ENCODE measurements at places on chromosomes 16 and 17. TPM values are rescaled to one million over a fixed set of nuclear protein-coding genes. Genes with fewer than 3 reads are reported as not detected.

- H3K4me1 ChIP-seq = no peaks in the 10 kb centered on the region
- no peak overlapping the region for H3K4me3 ChIP-seq
- no peaks in the 10 kb centered on the region for H3K36me3 ChIP-seq
- no peak for DNase-seq
Observed at GRCh38 chr17:15213381-15214087, 51.6 kb downstream of the PMP22 start.

GRCh38 chr16:78127130-78127529 lies 27.7 kb downstream of the WWOX start:
- peak overlapping the region; percentile 25 for H3K4me3 ChIP-seq
- peaks cover 7% of the 10 kb centered on the region for H3K4me1 ChIP-seq
- DNase-seq = peak; percentile 34
- H3K27me3 ChIP-seq = peaks cover 3% of the 10 kb centered on the region
- H3K27ac ChIP-seq = no peak overlapping the region

GRCh38 chr17:77042476-77043231 lies 98.1 kb upstream of the SEC14L1 start:
- peak; percentile 14 for DNase-seq
- H3K27ac ChIP-seq = no peak overlapping the region
- peaks cover 8% of the 10 kb centered on the region for H3K4me1 ChIP-seq
- peaks cover 5% of the 10 kb centered on the region for H3K27me3 ChIP-seq
- no peak overlapping the region for H3K4me3 ChIP-seq

- H3K4me3 ChIP-seq = no peak overlapping the region
- H3K36me3 ChIP-seq = no peaks in the 10 kb centered on the region
- H3K27ac ChIP-seq = peak overlapping the region; percentile 53
- H3K4me1 ChIP-seq = peaks cover 30% of the 10 kb centered on the region
- DNase-seq = peak; percentile 98
- H3K27me3 ChIP-seq = no peaks in the 10 kb centered on the region
Observed at GRCh38 chr16:75108792-75109731, 7.5 kb downstream of the LDHD start.

GRCh38 chr17:76370261-76370993 lies 14.0 kb upstream of the SPHK1 start:
- DNase-seq = peak; percentile 92
- peak overlapping the region; percentile 99 for H3K27ac ChIP-seq
- H3K4me3 ChIP-seq = no peak overlapping the region

GRCh38 chr17:38867179-38867967 lies 2.5 kb upstream of the LASP1 start:
- H3K36me3 ChIP-seq = peaks cover 5% of the 10 kb centered on the region
- H3K4me1 ChIP-seq = peaks cover 33% of the 10 kb centered on the region
- no peaks in the 10 kb centered on the region for H3K27me3 ChIP-seq
- peak; percentile 85 for DNase-seq

GRCh38 chr17:72822358-72823023 lies 270.0 kb downstream of the SLC39A11 start:
- DNase-seq = no peak
- H3K36me3 ChIP-seq = no peaks in the 10 kb centered on the region
- H3K4me3 ChIP-seq = no peak overlapping the region
- H3K27ac ChIP-seq = no peak overlapping the region

DNA sequence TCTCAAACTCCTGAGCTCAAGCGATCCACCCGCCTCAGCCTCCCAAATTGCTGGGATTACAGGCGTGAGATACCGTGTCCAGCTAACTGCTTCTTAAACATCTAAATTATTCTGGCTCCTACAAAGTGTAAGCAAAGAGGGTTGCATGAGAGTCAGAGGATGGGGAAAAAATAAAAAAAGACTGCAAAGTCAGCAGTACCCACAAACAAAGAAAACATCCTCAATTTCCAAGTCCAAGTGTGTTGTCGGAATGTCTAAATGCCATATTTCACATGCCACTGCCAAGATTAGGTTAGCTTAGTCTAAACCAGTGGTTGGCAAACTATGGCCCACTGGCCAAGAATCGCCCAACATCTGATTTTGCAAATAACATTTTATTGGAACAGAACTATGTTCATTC lies 13.0 kb upstream of the PHLPP2 start:
- no peaks in the 10 kb centered on the region for H3K4me1 ChIP-seq
- H3K4me3 ChIP-seq = no peak overlapping the region
- H3K27me3 ChIP-seq = no peaks in the 10 kb centered on the region
- H3K36me3 ChIP-seq = peaks cover 70% of the 10 kb centered on the region

DNA sequence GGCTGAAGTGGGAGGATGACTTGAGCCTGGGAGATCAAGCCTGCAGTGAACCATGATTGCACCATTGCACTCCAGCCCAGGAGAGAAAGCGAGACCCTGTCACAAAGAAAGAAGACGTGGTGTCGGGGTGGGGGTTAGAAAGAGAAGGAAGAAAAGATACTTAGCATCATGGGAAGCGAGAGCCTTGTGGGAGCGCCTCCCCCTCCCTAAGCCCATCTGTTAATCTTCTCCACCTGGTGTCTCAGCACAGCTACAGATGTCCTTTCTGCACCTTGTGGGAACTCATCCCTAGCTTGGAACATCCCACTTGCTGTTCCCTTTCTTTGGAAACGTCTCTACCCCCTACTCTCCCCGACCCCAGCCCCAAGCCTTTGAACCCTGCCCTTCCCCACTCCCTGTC lies 6.0 kb downstream of the ZNF688 start:
- H3K4me1 ChIP-seq = peaks cover 9% of the 10 kb centered on the region
- H3K27me3 ChIP-seq = no peaks in the 10 kb centered on the region
- no peak for DNase-seq
- H3K4me3 ChIP-seq = no peak overlapping the region
- H3K36me3 ChIP-seq = no peaks in the 10 kb centered on the region

DNA sequence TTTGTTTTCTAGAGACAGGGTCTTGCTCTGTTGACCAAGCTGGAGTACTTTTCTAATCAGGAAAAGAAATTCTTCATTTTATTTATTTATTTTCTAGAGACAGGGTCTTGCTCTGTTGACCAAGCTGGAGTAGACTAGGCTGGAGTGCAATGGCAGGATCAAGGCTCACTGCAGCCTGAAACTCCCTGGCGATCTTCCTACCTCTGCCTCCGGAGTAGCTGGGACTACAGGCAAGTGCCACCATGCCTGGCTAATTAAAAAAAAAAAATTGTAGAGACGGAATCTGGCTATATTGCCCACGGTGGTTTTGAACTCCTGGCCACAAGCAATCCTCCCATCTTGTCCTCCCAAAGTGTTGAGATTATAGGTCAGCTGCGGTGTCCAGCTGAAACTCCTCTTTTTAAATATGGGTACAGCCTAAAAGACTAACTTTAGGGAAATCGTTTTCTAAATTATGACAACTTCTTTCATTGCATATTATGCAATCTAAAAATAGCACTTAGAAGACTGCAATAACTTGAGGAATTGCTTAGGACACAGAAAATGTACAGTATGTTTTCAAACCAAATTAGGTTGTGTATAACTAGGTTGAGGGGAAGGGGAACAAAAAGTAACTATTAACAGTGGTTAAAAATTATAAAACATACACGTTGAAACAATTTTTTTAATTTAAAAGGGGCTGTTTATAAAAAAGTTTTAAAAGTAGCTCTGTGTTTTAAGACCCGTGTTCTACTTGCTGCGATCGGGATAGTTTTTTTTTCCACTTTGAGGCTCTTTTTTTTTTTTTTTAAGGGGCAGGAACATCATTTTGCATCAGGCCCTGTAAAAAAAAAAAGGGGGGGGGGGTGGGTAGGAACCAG lies 4.7 kb downstream of the PRAC1 start:
- H3K36me3 ChIP-seq = no peaks in the 10 kb centered on the region
- H3K27me3 ChIP-seq = peaks cover 72% of the 10 kb centered on the region
- no peak overlapping the region for H3K4me3 ChIP-seq
- no peak overlapping the region for H3K27ac ChIP-seq
- H3K4me1 ChIP-seq = no peaks in the 10 kb centered on the region

DNA sequence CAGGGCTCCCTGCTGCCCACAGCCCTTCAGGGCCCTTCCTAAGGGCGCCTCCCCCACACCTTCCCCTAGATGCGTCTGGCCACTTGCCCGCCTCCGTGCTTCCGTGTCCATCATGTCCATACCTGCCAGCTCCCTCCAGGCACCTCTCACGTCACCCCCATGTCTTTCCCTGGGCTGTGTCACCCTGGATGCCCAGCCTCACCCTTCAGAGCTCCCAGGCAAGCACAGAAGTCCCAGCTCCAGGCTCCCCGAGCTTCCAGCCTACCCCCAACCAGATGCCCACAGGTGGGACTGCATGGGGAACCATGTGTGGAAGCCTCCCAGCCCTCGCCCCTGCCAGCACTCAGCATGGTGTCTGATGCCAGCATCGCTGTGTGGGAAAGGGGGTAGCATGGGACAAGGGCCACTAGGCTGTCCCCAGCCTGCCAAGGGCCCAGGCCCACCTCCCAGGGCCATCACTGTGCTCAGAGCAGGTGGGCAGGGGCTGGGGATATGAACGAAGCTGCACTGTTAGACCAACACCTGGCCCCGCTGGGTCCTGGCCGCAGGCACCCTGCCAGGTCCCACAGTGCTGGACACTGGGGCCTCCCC lies 1.9 kb upstream of the AXIN1 start:
- peaks cover 3% of the 10 kb centered on the region for H3K36me3 ChIP-seq
- no peaks in the 10 kb centered on the region for H3K27me3 ChIP-seq
- DNase-seq = peak; percentile 52
- H3K4me1 ChIP-seq = no peaks in the 10 kb centered on the region

GRCh38 chr16:89071686-89072547 lies 21.7 kb upstream of the ACSF3 start:
- H3K27me3 ChIP-seq = peaks cover 24% of the 10 kb centered on the region
- H3K4me1 ChIP-seq = no peaks in the 10 kb centered on the region
- DNase-seq = no peak
- H3K4me3 ChIP-seq = no peak overlapping the region

DNA sequence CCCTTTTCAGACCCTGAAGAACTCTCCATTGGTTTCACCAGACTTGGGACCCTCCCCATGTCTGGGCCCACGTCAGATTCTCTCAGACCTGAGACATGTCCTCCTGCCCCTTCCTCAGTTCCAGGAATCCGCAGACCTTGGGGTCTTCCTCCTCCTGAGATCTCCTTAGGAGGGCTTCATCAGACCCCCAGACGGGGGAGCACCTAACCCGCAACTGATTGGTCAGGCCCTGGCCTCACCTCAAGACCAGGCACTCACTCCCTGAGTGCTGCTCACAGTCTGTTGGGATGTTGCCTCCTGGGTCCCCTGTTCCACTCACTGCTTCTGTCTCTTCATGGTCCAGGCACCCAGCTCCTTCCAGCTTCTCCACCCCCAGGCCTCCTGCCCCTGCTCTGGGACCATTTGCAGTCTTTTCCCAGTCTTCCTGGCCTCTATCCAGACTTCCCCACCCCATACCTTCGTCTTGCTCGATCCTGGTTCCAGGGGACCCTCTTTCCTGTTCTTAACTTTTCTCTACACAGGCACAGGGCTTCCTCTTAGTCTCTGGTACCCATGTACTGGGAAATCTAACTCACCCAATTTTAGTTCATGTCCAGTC lies 1.2 kb downstream of the GID4 start:
- H3K36me3 ChIP-seq = peaks cover 5% of the 10 kb centered on the region
- peak overlapping the region; percentile 90 for H3K4me3 ChIP-seq
- H3K27me3 ChIP-seq = no peaks in the 10 kb centered on the region
- H3K27ac ChIP-seq = peak overlapping the region; percentile 59
- peaks cover 31% of the 10 kb centered on the region for H3K4me1 ChIP-seq
- no peak for DNase-seq

- H3K27me3 ChIP-seq = no peaks in the 10 kb centered on the region
- H3K4me1 ChIP-seq = peaks cover 16% of the 10 kb centered on the region
- no peak overlapping the region for H3K4me3 ChIP-seq
- no peak for DNase-seq
Observed at GRCh38 chr17:72466199-72466598, 345.4 kb downstream of the SOX9 start.

DNA sequence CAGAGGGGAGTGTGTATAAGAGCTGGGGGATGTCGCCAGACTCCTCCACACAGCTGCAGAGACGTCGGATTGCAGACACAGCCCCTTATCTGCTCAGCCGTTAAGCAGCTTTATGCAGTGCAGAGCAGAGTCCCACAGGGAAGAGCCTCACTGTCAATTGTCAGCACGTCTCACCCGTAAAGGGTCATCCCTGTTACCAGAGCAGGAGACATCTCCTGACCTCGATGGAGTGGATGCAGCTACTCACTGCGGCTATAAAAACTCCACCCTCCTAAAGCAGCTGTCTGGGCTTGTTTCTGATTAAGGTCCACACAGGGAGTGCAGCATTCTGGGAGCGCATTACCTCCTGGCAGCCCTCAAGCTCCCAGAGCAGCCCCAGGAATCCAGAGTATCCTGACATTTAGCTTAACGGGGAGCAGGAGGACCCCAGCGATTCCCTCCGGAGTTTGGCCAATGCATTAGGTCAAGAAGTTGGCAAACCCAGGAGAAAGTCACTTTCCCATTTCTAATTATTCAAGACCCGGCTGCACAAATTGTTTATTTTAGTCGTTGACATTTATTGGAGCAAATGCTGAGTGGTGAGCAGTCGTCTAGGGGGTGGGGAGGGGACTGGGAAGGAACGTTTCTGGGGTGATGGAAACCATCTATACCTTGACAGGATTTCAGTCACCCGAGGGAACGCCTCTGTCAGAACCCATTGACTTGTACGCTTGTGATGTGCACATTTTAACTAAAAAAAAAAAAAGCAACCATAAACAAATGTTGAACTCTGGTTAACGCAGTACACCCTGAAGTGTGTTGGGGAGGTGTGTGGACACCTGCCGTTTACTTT lies 100.0 kb upstream of the ZNF469 start:
- H3K27me3 ChIP-seq = no peaks in the 10 kb centered on the region
- H3K36me3 ChIP-seq = no peaks in the 10 kb centered on the region
- H3K4me3 ChIP-seq = no peak overlapping the region
- DNase-seq = peak; percentile 89
- no peak overlapping the region for H3K27ac ChIP-seq
- H3K4me1 ChIP-seq = no peaks in the 10 kb centered on the region

DNA sequence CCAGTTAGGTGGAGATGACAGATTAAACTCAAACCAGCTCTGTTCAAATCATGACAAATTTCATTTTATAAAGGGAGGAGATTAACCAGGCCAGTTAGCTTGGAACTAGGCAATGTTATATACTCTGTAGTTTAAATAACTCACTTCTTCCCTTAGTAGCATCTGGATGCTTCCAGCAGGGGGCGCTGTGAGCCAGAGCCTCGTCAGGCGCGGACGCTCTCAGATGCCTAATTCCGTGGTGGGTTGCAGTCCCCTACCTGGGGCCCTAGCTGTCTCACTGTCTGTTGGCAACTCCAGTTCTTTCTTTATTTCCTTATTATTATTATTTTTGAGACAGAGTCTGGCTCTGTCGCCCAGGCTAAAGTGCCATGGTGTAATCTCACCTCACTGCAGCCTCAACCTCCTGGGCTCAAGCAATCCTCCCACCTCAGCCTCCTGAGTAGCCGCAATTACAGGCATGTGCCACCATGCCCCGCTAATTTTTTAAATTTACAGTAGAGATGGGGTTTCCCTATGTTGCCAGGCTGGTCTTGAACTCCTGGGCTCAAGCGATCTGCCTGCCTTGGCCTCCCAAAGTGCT lies 17.3 kb upstream of the WFDC1 start:
- H3K27ac ChIP-seq = no peak overlapping the region
- H3K27me3 ChIP-seq = peaks cover 15% of the 10 kb centered on the region
- no peaks in the 10 kb centered on the region for H3K36me3 ChIP-seq
- H3K4me3 ChIP-seq = no peak overlapping the region

GRCh38 chr17:19755821-19756510 lies 7.9 kb upstream of the ALDH3A1 start:
- H3K27me3 ChIP-seq = no peaks in the 10 kb centered on the region
- peaks cover 18% of the 10 kb centered on the region for H3K4me1 ChIP-seq
- no peaks in the 10 kb centered on the region for H3K36me3 ChIP-seq
- DNase-seq = peak; percentile 44

Gene GPR139
- total RNA-seq = not detected

Gene GPR179
- not detected for total RNA-seq

Gene TMIGD1
- total RNA-seq = not detected

Gene PERCC1
- total RNA-seq = not detected

Gene NFAT5
- total RNA-seq = 29.3 TPM

Gene VTN
- not detected for total RNA-seq

Gene CKLF
- total RNA-seq = 48.9 TPM

Measured in osteoblast (primary cell).